H9 (cell line): ENCODE measurements at places on chromosomes 12 and 14. TPM values are rescaled to one million over a fixed set of nuclear protein-coding genes. Genes with fewer than 3 reads are reported as not detected.
A peak's percentile ranks its signal among the peaks of the same experiment; 100 is the strongest.

TCTN1 gene
- total RNA-seq: 10.9 and 11.1 TPM in 2 replicates

DCN gene
- not detected in 2 replicates for total RNA-seq

GPR84 gene
- total RNA-seq: not detected in 2 replicates

PLEK2 gene
- not detected in 2 replicates for total RNA-seq

RNASE7 gene
- total RNA-seq: not detected in 2 replicates

DLGAP5 gene
- 115 and 118 TPM in 2 replicates for total RNA-seq

FAM186B gene
- total RNA-seq: 0.42 and 0.46 TPM in 2 replicates

TRHDE gene
- 0.68 and 1.0 TPM in 2 replicates for total RNA-seq

- no peak for DNase-seq
These were observed 25.0 kb downstream of the ERP27 start for GRCh38 chr12:14913381-14913781.

DNA sequence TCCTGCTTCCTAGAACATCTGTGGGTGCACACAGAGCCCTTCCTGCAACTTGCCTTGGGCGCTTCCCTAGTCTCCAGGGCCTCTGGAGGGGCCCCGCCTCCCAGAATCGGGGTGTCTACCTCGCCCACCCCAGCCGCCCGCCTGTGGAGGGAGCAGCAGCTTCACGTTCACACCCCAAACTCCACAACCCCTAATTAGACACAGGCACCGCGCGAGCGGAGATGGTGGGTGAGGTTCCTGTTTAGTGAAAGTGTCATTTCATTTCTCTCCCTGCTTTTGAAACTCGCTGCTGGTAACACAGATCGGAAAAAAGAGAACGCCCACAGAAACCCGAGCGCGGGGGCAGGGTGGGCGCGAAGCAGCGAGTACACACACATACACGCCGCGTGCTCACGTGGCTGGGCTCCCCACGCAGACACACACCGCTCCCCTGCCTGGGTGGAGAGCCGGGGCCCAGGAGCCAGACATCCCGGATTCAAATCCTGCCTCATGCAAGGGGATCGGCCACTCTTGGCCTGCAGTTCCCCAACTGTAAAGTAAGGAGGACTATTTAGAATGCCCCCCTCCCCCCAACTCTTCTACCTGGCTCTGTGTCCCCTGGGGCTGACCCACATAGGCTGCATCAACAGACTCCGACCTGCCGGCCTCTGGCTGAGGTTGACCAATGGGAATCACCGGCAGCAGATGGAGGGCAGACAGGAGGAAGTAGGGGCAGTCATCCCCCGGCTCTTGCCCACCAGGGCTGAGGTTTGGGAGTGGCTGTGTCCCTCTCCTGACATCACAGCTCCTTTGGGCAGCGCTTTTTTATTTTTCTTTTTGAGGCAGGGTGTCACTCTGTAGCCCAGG, 79.2 kb upstream of the NCOR2 start:
- no peak for DNase-seq

DNA sequence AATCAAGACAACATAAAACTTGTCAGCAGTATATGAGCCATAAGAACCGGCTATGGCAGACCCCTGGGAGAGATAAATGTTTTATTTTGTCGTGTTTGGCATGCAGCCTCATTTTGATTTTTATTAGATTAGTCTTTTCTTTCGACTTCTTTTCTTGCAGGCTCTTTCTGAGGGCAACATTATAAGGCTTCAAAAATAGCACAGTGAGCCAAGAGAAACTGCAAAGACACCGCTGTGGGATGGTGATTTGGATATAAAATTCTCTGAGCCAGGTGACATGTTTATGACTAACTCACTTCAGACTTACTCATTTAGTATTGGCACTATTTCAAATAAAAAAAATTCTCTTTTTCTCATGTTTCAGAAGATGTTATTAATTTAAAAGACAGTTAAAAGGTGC, 96.8 kb upstream of the PKP2 start:
- DNase-seq: no peak

- no peak for DNase-seq
These were observed 85.2 kb downstream of the CCDC88C start for GRCh38 chr14:91332171-91332985.

- DNase-seq: no peak
These were observed 9.1 kb downstream of the HEATR5A start for GRCh38 chr14:31411218-31411727.

GRCh38 chr12:123263196-123263817, 8.3 kb downstream of the CDK2AP1 start:
- no peak for DNase-seq

DNA sequence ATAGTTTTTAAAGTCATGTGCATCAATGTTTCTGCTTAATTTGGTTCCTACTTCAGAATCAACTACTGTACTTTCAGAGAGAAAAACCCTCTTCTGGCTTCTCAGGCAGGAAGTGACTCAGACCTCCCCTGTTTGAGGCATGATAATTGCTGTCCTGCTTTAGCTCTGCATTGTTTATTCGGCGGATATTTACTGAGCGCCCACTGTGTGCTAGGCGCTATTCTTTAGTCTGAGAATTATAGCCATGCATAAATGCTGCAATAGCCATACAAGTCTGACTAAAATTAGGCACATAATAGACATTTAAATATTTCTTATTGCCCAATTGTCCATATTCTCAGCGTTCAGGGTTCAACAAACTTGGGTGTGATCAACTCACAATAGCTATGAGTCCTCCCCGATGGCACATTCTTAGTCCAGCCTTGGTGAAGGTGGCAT, 6.1 kb upstream of the AMIGO2 start:
- peak; percentile 51 for DNase-seq

DNA sequence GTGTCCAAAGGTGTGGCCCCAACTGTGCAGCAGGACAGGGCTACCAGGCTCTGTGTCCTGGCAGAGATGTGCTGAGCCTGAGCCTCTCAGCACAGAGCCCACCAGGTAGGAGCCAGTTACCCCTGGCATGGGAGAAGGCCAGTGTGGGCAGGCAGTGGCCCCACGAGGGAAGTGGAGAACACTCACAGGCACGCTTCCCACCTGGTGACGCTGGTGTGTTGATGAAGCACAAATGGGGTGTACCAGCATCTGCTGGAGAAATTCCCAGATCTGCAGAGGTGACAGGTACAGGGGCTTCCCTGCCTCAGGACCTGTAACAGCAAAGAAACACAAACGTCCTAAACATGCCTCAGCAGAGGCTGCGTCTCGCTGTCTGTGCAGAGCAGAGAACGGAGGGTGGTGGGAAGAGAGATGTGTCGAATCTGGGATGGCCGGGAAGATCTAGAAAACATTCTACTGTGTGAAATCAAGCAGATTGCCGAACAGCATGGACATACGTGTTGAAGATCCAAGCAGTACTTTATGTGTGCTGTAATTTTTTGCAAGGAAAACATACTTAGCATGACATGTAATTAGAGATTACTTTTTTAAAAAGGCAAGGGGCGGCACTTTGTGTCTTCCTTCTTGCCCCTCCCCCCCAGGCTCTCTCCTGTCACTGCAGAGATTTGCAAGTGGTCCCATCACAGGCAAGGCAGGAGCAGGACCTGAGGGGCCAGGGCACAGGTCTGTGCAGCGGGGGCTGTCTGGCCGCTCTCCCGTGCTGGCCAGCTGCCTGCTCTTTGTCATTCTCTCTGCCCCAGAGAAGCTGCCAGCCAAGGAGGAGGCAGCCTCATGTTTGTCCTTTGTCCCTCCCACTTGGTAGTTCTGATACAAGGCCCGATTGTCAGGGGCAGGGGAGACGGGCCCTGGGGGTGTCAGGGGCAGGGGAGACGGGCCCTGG, 17.3 kb downstream of the HIP1R start:
- DNase-seq: no peak

GRCh38 chr14:100158566-100159093, 815 bp downstream of the DEGS2 start:
- no peak for DNase-seq

- no peak for DNase-seq
These were observed 177.6 kb downstream of the SUDS3 start for GRCh38 chr12:118553856-118554504.

DNA sequence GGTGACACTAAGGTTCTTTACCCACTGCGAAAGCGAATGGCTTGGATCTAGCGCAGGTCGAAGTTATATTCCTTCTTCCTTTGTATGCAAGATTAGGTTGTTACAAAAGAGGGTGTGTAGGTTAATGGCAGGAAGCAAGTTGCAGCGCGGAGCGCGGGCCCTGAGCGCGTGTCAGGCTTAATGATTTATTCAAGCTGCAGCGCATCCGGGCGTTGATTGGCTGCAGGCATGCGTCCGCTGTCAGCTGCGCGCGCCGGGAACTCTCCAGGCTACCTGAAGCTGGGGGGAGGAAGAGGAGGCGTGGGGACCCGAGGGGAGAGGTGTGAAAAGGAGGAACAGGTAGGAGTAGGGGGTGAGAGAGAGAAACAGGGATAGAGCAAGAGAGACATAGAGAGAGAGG, 7.4 kb downstream of the ASCL1 start:
- peak; percentile 79 for DNase-seq

DNA sequence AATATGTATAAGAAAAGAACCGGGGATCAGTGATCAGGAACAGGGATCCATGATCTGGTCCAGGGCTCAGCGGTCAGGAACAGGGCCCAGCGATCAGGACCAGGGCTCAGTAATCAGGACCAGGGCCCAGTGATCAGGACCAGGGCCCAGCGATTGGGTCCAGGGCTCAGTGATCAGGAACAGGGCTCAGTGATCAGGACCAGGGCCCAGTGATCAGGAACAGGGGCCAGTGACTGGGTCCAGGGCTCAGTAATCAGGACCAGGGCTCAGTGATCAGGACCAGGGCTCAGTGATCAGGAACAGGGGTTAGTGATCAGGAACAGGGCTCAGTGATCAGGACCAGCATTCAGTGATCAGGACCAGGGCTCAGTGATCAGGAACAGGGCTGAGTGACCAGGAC, 56.3 kb downstream of the TMEM121 start:
- peak; percentile 29 for DNase-seq
